ENCODE measurements at places on chromosomes 7 and 10.

DNA sequence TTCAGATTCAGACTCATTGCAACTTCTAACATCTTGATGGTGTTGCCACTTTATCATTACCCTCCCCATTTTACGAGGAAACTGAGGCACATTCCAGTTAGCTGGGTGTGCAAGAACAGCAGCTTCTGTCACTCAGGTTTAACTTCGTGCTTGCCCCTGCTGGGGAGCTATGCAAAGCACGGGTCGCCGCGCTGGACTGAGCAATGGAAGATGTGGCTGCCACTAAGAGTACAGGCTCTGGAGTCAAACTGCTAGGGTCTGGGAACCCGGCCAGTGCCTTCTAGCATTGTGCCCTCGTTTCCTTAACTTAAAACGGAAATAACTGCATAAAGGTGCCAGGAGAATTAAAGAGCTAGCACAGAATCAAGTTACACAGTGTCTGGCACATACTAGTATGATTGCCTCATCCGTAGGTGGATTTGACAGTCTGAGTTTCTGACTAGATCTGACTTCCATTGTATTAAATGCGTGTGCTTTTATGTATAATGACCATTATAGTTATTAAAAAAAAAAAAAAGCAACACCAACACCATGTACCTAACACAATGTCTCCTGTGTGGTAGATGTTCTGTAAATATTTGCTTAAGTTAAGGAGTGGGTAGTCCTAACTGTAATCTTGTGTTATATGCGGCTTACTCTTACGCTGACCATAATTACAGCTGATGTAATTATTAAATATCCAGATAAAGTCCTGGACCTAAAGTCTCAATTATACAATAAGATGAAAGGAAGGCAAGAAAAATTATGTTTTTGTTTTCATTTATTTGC, 842 bp downstream of the ZNF22 start:
- peak overlapping the region; percentile 45 for H3K4me3 ChIP-seq
- peaks cover 30% of the 10 kb centered on the region for H3K36me3 ChIP-seq
- no peaks in the 10 kb centered on the region for H3K27me3 ChIP-seq
- no peak for DNase-seq
- H3K27ac ChIP-seq, result peak overlapping the region; percentile 98

DNA sequence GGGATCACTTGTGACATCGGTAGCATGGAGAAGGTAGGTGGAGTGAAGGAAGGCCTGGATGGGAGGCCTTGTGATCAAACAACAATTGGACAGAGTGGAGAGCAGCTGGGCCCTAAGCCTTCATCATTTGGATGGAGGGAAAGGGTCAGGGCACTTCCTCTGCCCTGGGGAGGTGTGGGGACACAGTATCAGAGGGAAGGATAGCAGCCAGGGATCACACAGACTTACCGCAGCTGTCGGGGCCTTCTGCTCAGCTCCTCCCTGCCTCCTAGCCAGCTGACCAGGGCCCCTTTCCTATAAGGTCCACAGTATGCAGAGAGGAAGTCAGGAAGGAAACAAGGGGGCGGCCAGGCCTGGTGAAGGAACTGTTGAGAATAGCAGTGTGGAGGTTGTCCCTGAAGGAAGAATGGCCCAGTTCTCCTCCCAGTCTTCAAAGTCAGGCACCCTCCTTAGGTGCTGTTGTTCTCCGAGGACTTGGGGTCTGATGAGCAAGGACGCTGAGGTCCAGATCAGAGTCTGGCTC, 62.1 kb downstream of the ABCC2 start:
- H3K4me1 ChIP-seq, result peaks cover 9% of the 10 kb centered on the region
- no peaks in the 10 kb centered on the region for H3K27me3 ChIP-seq
- no peak overlapping the region for H3K27ac ChIP-seq
- H3K4me3 ChIP-seq, result no peak overlapping the region
- no peaks in the 10 kb centered on the region for H3K36me3 ChIP-seq
- no peak for DNase-seq

DNA sequence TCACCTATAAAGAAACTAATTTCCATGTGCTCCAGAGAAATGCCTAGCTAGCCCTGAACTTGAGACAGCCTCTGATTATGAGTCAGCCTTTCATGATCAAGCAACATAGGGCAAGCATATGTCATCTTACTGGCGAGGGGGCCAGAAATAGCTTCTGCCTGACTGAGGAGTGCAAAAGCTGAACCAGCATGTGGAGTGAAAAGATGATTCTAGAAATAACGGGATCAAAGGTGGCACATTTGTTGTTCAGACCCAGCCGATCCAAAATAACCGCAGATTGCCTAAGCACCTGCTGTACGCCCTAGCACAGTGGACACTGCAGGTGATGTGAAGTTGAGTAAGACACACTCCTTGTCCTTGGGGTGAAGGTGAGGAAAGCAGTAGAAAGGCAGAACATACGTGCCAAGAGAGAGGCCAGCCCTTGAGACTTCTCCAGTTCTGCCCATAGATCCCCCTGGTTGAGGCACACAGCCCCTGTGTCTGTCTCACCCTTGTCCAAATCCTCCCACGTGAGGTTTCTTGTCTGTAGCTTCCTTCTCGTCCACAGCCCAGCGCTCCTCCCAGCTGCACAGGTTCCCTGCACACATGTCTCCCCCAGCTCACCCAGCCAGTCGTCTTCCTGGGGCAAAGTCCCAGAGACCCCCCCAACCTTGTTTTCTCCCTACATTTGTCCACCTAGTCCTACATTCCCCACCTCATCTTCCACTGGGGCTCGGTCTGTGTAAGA, 2.8 kb upstream of the BCL7B start:
- no peak for DNase-seq
- no peak overlapping the region for H3K27ac ChIP-seq

DNA sequence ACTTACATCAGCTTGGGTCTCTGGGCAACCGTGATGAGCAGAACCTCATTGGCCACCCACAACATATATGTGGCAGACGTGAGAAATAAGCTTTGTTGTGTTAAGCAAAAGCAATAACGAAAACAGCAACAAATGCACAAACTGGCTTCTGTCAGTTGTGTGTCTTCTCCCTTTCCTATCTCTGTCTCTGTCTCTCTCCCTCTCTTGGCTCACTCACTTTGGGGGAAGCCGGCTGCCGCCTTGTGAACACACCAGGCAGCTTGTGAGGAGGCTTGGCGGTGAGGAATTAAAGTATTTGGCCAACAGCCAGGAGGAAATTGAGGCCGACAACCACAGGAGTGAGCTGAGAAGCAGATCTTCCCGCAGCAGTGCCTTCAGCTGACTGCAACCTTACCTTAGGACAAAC, 21.9 kb upstream of the CDCA7L start:
- no peak overlapping the region for H3K4me3 ChIP-seq
- H3K4me1 ChIP-seq, result no peaks in the 10 kb centered on the region
- H3K27ac ChIP-seq, result no peak overlapping the region

DNA sequence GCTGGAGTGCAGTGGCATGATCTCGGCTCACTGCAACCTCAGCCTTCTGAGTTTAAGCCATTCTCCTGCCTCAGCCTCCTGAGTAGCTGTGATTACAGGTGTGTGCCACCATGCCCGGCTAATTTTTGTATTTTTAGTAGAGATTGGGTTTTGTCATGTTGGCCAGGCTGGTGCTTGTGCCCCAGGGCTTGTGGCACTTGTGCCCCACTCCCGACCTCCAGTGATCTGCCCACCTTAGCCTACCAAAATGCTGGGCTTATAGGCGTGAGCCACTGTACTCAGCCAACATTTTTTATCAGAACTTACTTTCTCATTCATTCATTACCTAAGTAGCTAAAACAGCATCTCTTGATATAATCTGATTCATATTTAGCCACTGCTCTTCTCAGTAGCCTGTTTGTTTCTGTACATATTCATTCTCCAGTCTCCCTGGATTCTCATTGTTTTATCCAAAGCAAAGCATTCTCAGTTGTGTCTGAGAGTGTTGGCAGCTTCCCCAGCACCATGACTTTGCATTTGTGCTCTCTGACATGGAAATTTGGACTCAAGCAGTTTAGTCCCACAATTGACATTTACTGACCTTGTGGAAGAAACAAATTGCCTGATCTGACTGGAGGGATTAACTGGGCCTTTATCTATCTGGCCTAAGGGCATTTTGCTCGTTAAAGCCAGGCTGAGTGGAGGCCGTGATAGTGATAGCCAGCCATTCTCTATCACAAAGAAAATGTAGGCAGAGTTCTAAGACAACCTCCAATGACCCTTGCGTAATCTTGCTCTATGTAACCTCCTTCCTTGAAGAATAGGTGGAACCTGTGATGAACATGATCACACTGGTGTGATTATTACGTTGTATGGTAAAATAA, 44.9 kb downstream of the AKR1B15 start:
- H3K27me3 ChIP-seq, result no peaks in the 10 kb centered on the region
- DNase-seq, result no peak
- no peaks in the 10 kb centered on the region for H3K36me3 ChIP-seq
- no peak overlapping the region for H3K4me3 ChIP-seq

GRCh38 chr10:43138757-43139241, 554 bp downstream of the CSGALNACT2 start:
- H3K36me3 ChIP-seq, result no peaks in the 10 kb centered on the region
- H3K4me3 ChIP-seq, result peak overlapping the region; percentile 88
- H3K27ac ChIP-seq, result peak overlapping the region; percentile 89
- H3K4me1 ChIP-seq, result peaks cover 19% of the 10 kb centered on the region

GRCh38 chr10:33382216-33382600, 47.7 kb upstream of the NRP1 start:
- H3K36me3 ChIP-seq, result no peaks in the 10 kb centered on the region
- DNase-seq, result no peak
- no peaks in the 10 kb centered on the region for H3K4me1 ChIP-seq
- no peak overlapping the region for H3K27ac ChIP-seq

Measured in esophagus squamous epithelium (tissue), 5 donors.